ENCODE measurements at places on chromosomes 13 and 19. TPM values are rescaled to one million over a fixed set of nuclear protein-coding genes. Genes with fewer than 3 reads are reported as not detected.

DNA sequence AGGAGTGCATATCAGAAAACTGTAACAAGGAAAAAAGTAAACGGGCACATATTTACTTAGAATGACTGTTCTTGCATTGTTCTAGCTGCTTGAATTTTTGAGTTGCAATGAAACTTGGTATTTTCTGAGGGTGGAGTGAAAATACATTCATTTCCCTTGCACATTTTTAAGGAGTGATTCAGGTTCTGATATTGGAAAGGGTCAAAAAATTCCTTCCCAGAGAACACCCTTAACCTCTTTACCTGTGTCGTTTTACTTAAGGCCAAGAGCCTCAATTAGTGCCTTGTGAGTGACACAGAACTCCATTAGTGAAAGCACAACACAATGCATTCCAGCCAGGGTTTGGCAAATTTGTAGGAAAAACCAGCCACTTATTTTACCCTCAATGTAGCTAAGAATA is 2.3 kb downstream of the ITGBL1 start:
- DNase-seq = no peak

GRCh38 chr19:35507561-35507960 is 5.9 kb downstream of the DMKN start:
- DNase-seq = no peak

- DNase-seq = no peak
Observed at GRCh38 chr19:27635401-27635800, 1577.5 kb downstream of the UQCRFS1 start.

GRCh38 chr19:8615813-8616596 is 5.5 kb upstream of the ADAMTS10 start:
- peak; percentile 48 for DNase-seq

DNA sequence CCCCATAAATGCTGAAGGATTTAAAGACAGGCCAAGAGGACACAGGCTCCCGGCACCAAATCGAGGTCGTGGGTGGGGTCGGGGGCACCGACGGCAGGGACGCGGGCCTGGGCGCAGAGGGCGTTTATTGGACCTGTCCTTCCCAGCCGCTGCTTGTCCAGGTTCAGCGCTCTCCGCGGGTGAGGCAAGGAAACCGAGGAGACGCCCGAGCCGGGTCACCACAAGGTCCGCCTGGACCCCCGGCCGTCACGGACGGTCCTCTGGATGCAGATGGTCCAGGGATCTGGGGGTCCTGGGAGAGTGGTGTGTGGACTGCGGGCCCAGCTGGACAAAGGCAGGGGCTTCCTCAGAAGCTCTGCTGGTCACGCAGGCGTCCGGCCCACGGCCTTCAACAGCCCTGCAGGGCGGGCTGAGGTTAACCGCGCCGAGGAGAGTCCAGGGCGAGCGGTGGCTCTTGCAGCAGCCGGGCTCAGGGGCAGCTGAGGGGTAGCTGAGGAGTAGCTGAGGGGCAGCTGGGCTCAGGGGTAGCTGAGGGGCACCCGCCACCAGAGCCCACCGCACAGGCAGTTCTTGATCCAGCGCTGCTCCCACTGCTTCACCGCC is 8.5 kb downstream of the CFD start:
- DNase-seq = no peak

DNA sequence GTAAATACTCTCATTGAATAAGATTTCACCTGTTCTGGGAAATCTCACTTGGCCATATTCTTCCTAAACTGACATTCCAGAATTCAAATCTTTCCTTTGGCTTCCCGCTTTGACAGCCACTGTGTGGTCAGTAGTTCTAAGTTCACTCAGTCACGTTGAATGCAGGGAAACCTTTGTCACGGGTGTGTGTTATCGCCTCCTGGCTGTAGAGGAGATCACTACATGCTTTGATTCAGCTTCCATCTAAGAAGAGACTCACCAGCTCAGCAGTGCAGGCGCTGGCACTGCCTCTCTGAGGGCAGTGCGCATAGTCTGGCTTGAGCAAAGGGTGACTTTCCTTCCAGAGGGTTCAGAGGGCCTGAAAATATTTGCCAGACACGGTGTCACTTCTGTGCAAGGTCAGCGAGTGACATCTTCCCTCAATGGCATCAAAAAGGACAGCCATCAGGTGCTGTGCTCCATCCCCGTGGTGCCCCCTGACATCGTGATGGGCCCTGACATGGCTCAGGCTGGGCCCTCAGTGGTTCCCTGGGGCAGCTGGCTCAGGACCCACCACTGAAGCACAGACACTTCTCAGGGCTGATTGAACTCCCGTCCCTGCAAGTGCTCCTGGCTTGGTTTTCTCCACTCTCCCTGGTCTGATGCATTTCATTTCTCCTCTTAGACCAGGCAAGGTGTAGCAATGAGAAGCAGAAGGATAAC is 635.4 kb upstream of the ARGLU1 start:
- no peak for DNase-seq

DNA sequence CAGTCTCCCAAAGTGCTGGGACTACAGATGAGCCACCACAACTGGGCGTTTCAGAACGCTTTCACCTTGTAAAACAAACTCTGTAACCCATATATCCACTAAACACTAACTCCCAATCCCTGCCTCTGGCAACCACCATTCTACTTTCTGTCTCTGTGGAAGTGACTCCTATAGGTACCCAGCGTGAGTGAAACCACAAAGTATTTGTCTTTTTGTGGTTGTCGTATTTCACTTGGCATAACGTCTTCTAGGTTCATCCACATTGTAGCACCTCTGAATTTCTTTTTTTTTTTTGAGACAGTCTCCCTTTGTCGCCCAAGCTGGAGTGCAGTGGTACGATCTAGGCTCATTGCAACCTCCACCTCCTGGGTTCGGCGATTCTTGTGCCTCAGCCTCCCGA is 44.8 kb downstream of the BRD4 start:
- DNase-seq = no peak

- DNase-seq = no peak
Observed at GRCh38 chr19:56123266-56123891, 2.3 kb upstream of the ZNF787 start.

- no peak for DNase-seq
Observed at GRCh38 chr19:49713236-49713845, 22.4 kb downstream of the CPT1C start.

GRCh38 chr19:57563547-57563946 is 3.9 kb upstream of the ZNF550 start:
- no peak for DNase-seq

DNA sequence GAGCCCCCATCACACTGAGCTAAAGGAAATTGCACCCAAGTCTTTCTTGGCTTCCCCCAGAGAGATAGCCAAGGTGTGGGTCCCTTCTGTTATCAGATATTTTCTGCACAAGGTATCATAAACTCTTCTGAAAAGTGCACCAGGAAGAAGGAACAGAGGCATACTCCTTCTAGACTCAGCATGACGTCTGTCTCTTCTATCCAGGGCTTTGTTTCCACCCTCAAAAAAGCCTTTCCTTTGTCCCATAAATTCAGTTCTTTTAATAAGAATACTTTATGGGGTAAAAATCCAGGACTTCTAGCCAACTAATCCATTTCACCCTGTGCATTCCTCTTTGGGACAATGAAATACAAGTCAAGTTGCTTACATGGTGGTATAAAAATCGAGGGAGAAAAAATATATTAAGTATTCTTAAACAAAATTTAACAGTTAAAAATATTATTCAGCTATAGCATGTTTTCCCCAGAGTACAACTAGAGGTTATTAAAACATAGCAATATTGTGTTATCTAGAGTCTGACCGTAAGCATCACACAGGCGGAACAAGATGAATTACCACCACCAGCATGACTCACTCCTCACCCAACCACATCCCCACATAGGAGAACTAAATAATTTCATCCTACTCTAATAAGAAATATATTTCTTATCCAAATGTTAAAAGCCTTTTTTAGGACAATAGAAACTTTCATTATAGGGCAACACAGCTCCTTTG is 79.9 kb upstream of the GPC6 start:
- no peak for DNase-seq

GRCh38 chr13:33263484-33263883 is 22.1 kb downstream of the STARD13 start:
- DNase-seq = no peak

DNA sequence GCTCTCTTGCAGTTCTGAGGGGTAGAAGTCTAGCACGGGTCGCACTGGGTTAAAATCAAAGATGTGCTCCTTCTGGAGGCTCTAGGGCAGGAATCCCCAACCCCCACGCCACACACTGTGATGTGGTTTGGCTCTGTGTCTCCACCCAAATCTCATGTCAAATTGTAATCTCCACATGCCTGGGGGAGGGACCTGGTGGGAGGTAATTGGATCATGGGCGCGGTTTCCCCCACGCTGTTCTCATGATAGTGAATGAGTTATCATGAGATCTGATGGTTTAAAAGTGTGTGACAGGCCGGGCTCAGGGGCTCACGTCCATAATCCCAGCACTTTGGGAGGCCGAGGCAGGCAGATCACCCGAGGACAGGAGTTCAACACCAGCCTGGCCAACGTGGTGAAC is 26.6 kb upstream of the CALM3 start:
- DNase-seq = no peak

SLC46A3 gene
- 13.1 TPM for total RNA-seq

HPN gene
- not detected for total RNA-seq

CYP2A6 gene
- not detected for total RNA-seq
